H9 (cell line): ENCODE measurements at places on chromosomes 6 and 20.

DNA sequence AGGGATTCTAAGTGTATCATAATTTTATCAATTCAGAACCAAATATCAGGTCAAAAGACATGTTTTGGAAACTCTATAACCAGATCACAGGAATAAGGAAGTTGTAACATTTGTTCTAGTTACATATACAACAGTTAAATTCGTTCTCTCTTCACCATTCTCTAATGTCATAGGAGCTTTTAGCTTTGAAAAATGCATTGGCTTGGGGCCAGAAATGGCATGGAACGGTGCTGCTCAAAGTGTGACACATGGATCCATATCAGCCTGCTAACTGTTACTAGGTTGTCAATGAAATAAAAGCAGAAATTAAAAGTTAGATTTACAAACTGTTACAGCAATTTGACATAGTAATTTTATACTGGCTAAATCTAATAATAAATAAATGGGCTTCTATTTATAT, 120.3 kb downstream of the LCA5 start:
- DNase-seq = no peak

- peak; percentile 91 for DNase-seq
Measured at GRCh38 chr6:44001318-44002066, 125.8 kb downstream of the MRPL14 start.

DNA sequence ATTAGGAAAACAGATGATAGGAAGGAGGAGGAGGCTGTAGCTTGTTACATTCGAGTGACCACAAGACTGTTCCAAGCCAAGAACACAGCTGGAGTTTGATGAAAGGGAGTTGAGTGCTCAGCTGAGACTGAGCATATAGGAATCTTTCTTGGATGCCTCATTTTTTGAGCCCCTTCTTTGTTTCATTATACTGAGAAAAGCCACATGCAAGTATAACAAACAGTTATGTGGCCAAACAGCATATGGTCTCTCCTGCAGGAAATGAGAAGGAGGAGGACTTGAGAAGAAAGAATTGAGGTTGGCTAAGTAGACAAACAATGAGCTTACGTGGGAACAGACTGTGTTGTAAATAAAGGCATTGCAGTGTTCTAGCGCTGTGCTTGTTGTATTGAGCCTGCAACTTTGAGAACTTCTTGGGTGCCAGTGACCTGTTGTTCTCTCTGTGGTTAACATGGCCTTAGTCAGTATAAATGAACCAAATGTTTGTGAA, 78.3 kb downstream of the AKAP7 start:
- no peak for DNase-seq

- DNase-seq = no peak
Measured at GRCh38 chr6:23842760-23843159, 283.3 kb upstream of the NRSN1 start.

DNA sequence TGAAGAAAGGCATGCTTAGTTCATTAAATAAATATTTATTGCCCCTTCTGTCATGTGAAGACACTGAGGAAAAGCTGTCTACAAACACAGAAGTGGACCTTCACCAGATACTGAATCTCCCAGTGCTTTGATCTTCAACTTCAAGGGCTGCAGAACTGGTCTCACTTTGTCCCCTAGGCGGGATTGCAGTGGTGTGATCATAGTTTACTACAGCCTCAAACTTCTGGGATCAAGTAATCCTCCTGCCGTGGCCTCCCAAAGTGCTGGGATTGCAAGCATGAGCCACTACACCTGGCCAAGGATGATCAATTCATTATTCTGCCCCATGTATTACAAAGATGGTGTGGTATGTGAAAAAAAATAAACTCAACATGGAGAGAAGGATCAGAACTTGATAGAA, 496.2 kb upstream of the HS3ST5 start:
- no peak for DNase-seq

DNA sequence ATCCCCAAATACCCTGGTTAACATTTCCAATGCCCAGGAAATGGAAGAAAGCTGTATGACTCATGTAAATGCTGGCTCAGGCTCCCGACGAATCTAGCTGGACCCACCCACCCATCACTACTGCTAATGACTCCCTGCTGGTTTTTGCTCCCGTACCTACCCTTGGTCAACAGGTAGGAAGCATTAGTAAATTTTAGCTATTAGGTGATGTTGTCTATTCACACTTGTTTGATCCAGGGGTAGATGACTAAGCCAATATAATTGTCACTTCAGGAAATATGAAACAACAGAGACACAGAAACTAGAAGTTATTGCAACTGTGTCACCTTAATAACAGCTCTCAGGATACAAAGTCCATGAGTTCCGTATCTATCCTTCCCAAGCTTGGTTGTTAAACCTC, 94.4 kb upstream of the BEND6 start:
- no peak for DNase-seq

- DNase-seq = no peak
Measured at GRCh38 chr6:131646249-131646670, 9.2 kb downstream of the ENPP3 start.

DNA sequence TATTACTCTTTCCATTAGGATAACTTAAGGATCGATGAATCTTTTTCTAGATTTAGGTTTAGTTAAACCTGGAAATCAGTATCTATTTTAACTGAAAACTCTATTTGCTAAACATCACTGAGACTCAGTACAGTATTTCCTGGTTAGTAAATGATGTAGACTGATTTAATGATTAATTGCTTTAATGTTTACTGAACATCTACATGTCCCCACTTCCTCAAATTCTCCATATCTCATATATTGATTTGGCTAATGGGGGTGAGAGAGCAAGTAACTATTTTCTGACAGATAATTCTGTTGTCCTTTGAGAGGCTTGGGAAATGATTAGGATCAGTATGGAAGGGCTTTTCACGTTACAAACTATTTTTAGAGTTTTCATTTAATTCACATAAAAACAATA, 10.3 kb downstream of the MKKS start:
- no peak for DNase-seq

DNA sequence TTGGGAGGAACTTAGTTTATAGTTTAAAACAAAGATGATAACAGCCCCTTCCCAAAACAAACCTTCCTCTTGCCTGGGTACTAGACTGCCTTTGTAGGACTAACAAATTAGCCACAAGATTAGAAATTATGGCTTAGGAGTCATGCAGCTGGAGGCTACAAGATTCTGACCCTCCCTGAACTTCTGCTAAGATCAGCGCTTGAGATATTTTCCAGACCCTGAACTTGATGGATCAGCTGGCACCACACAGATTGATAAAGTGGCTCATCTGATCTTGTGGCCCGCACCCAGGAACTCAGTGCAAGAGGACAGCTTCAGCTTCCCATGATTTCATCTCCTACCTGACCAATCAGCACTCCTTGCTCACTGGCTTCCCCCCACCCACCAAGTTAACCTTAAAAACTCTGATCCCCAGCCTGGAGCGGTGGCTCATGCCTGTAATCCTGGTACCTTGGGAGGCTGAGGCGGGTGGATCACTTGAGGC, 5.9 kb upstream of the SERINC3 start:
- DNase-seq = peak; percentile 33

DNA sequence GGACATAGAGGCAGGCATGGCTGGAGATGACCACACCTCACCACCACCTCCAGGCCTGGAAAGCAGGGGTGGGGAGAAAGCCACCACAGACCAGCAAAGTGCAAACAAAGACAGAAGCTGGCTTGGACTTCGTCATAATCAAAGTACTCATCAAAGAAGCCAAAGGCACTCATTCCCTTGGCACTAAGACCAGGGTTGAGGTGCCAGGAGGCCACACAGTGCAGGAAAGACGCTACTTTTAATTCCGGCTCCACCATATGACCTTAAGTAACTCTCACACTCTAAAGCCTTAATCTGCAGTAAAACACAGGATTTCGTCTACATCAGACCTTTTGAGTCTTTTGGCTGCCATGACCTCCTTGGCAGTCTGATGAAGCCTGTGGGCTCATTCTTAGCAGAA, 123.1 kb downstream of the HIVEP2 start:
- DNase-seq = no peak

GRCh38 chr20:2451939-2452732, 18.5 kb downstream of the SNRPB start:
- DNase-seq = peak; percentile 83

DNA sequence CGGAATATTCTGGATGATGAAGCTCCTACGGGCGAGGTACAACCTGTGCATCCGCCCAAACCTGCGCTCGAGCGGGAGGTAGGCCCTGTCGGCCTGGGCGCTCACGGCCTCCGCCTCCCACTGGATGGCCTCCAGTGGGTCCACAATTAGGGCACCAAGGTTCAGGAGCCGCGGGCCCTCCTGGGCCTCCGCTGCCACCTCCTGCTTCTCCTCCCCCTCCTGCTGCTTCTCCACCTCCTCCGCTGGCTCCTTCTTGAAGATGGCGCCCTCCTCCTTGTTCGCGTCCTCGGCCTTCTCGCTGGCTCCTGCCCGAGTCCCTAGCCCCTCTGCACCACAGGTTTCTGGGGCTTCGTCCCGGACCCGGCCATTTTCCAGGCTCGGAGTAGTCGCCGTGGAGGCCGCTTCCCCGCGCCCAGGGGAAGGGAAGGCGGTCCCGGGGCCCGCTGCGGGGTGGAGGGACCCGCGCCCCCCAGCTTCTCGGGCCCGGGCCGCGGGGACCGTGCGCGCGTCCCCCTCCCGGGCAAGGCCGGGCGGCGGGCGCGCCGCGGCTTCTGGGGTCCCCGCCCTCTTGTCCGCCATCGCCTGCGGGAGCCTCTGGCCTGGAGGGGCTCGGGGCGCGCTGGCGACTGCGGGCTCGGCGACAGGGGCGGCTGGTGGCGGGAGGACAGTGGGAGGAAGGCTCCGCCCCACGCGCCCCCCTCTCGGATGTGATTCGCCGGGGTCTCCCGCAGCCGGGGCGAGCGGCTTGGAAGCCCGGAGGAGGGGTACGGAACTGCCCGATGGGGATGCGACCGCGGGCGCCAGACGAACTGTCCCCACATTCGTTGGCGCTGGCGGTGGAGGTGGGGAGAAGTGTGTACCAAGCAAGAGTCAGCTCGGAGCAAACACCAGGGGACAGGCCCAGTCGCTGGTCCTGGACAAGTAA, 17.6 kb downstream of the PLAGL2 start:
- DNase-seq = peak; percentile 75

- no peak for DNase-seq
Measured at GRCh38 chr6:170423814-170424603, 117.5 kb downstream of the FAM120B start.
